Thoracic aorta (tissue), 2 donors: ENCODE measurements at places on chromosomes 16 and 17.

GRCh38 chr16:14501331-14502255 is 128.5 kb downstream of the PARN start:
- peaks cover 15% of the 10 kb centered on the region for H3K4me1 ChIP-seq
- H3K36me3 ChIP-seq, result no peaks in the 10 kb centered on the region
- DNase-seq, result peak; percentile 77
- H3K27ac ChIP-seq, result peak overlapping the region; percentile 56
- no peak overlapping the region for H3K4me3 ChIP-seq
- no peaks in the 10 kb centered on the region for H3K27me3 ChIP-seq

GRCh38 chr16:56931892-56932720 is at the start of gene HERPUD1:
Gene HERPUD1 (plus strand): TSS chr16:56932142. CDS start chr16:56932245, 103 bp downstream.
- H3K27ac ChIP-seq, result peak within 1 kb of the TSS; percentile 92
- H3K36me3 ChIP-seq, result peaks cover 7% of the 10 kb centered on the region
- H3K4me1 ChIP-seq, result peaks cover 36% of the 10 kb centered on the region
- no peaks in the 10 kb centered on the region for H3K27me3 ChIP-seq

DNA sequence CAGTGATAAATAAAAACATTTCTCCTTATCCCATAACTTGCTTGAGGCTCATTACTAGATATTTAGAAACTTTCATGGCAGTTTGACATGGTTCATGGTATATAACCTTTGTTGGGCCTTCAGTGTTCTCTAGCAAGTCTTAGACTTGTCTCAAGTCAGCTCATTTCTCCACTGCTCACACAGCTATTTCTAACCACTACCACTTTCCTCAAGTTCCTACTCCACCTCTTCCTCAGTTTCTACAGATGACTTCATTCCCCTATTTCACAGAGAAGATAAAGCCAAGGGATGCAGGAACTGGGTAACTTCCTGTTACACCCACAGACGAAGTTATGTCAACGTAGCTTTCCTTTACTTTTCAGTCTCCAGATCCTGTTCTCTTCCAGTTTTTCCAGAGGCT is 23.2 kb downstream of the NLK start:
- H3K36me3 ChIP-seq, result no peaks in the 10 kb centered on the region
- H3K4me1 ChIP-seq, result no peaks in the 10 kb centered on the region
- H3K27me3 ChIP-seq, result no peaks in the 10 kb centered on the region
- no peak for DNase-seq
- no peak overlapping the region for H3K4me3 ChIP-seq

- H3K36me3 ChIP-seq, result peaks cover 11% of the 10 kb centered on the region
- H3K27me3 ChIP-seq, result no peaks in the 10 kb centered on the region
- peaks cover 41% of the 10 kb centered on the region for H3K4me1 ChIP-seq
- H3K27ac ChIP-seq, result no peak overlapping the region
- DNase-seq, result no peak
- no peak overlapping the region for H3K4me3 ChIP-seq
Observed at GRCh38 chr16:94918-95265, 16.9 kb downstream of the MPG start.

GRCh38 chr17:58307468-58308172 is 21.0 kb downstream of the TSPOAP1 start:
- peaks cover 5% of the 10 kb centered on the region for H3K36me3 ChIP-seq

DNA sequence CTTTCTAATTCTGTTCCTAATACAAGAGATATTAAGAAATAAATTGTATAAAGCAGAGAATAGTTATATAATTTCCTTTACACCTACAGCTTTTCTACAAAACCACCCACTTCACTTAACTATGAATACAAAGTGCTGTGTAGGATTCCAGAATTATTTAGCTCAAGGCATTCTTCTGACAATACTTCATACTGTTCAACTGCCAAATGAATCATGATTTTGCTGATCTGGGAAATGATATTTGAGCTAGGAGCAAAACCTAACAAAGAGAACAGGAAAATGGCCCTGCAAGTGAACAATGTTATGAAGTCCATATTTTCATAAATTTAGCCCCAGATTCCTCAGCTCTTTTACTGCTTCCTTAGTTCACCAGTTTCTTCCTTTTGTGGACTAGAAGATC is 12.9 kb downstream of the BBS2 start:
- H3K36me3 ChIP-seq, result peaks cover 37% of the 10 kb centered on the region
- H3K27ac ChIP-seq, result peak overlapping the region; percentile 24
- no peak for DNase-seq
- H3K4me1 ChIP-seq, result peaks cover 12% of the 10 kb centered on the region
- no peaks in the 10 kb centered on the region for H3K27me3 ChIP-seq
- H3K4me3 ChIP-seq, result no peak overlapping the region

DNA sequence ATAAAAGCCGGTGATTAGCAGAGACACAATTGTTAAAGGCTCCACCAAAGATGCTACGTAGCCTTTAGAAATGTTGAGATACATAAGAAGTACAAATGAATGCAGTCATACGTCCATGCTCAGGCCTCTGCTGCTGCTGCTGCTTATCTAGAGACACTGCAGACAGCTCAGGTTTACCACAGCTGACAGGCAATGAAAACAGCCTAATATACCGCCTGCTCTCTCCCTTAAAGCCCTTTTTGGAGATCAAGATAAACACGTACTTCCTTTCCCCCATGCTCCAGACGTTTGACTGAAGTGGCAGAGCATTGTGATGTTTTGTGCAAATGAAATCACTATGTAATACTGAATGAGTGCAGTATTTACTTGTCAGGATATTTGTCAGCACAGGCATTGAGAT is 185.3 kb downstream of the AATF start:
- no peaks in the 10 kb centered on the region for H3K4me1 ChIP-seq
- H3K27ac ChIP-seq, result no peak overlapping the region
- H3K36me3 ChIP-seq, result no peaks in the 10 kb centered on the region
- no peaks in the 10 kb centered on the region for H3K27me3 ChIP-seq

DNA sequence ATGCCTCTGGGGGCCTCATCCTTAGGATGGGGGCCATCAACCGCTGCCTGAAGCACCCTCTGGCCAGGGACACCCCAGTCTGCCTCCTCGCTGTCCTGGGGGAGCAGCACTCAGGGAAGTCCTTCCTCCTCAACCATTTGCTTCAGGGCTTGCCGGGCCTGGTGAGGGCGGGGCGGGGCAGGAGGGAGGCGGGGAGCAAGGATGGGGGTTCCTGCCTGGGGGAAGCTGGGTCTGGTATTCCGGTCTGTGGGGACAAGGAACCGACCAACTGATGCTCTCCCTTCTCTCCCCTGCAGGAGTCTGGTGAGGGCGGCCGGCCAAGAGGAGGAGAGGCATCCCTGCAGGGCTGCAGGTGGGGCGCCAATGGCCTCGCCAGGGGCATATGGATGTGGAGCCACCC is 2.0 kb downstream of the RNF112 start:
- no peaks in the 10 kb centered on the region for H3K4me1 ChIP-seq

DNA sequence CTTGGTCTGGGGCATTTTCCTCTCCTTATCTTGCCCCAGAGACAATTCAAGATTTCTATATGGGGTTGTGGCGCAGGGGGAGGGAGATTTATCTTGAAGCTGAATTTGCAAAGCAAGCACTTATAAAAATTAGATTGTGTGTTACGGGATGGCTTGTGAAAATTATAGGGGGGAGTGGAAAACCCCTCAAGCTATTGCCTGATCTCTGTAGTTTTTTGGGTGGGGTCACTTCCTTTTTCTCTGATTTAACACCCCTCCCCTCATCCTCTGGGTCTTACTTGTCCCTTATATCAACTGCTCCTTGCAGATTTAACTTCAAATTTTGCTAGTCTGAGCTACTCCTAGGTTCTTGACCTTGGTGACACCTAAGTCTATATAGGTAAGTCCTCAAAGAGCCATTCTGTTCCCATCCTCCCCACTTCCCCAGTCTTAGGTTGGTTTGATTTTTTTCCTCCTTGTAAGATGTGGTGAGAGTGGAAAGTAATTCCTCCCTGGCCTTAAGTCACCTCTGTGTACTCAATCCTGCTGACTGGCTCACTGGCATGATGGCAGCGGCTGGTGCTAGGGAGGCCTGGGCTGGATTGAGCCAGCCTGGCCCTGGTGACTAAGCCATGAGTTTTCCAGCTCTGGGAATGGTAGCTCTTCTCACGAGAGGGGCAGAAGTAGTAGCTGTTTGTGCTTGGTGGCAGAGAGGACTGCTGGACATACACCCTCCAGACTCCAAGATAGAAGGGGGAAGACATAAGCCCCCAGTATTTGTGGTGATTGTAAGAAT is 2.3 kb downstream of the ARL4D start:
- H3K4me1 ChIP-seq, result peaks cover 22% of the 10 kb centered on the region
- no peaks in the 10 kb centered on the region for H3K27me3 ChIP-seq
- H3K36me3 ChIP-seq, result no peaks in the 10 kb centered on the region
- DNase-seq, result peak; percentile 35
- peak overlapping the region; percentile 81 for H3K27ac ChIP-seq

- no peaks in the 10 kb centered on the region for H3K27me3 ChIP-seq
- no peaks in the 10 kb centered on the region for H3K36me3 ChIP-seq
- H3K27ac ChIP-seq, result no peak overlapping the region
- peaks cover 14% of the 10 kb centered on the region for H3K4me1 ChIP-seq
Observed at GRCh38 chr17:73624496-73624988, 19.7 kb downstream of the SDK2 start.

GRCh38 chr17:58007781-58008706 is 998 bp upstream of the SRSF1 start:
- peaks cover 10% of the 10 kb centered on the region for H3K4me1 ChIP-seq
- DNase-seq, result no peak
- H3K27me3 ChIP-seq, result no peaks in the 10 kb centered on the region
- peak overlapping the region; percentile 56 for H3K27ac ChIP-seq
- H3K36me3 ChIP-seq, result peaks cover 27% of the 10 kb centered on the region

DNA sequence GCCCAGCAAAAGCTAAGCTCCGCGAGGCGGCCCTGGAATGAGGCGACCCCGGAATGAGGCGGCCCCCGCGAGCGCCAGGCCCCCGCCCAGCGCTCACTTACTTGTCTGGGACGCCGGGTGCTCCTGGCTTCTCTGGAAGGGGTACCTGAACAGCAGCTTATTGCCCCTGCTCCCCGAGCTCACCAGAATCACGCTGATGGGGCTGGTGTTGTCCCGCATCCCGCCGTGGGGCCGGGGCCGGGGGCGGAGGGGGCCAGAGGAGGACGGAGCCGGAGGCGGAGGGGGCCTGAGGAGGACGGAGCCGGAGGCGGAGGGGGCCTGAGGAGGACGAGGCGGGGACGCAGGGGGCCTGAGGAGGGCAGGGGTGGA is 440 bp downstream of the NPRL3 start:
- peaks cover 5% of the 10 kb centered on the region for H3K4me1 ChIP-seq
- peak overlapping the region; percentile 99 for H3K4me3 ChIP-seq
- no peaks in the 10 kb centered on the region for H3K27me3 ChIP-seq
- H3K27ac ChIP-seq, result peak overlapping the region; percentile 49
- H3K36me3 ChIP-seq, result no peaks in the 10 kb centered on the region

DNA sequence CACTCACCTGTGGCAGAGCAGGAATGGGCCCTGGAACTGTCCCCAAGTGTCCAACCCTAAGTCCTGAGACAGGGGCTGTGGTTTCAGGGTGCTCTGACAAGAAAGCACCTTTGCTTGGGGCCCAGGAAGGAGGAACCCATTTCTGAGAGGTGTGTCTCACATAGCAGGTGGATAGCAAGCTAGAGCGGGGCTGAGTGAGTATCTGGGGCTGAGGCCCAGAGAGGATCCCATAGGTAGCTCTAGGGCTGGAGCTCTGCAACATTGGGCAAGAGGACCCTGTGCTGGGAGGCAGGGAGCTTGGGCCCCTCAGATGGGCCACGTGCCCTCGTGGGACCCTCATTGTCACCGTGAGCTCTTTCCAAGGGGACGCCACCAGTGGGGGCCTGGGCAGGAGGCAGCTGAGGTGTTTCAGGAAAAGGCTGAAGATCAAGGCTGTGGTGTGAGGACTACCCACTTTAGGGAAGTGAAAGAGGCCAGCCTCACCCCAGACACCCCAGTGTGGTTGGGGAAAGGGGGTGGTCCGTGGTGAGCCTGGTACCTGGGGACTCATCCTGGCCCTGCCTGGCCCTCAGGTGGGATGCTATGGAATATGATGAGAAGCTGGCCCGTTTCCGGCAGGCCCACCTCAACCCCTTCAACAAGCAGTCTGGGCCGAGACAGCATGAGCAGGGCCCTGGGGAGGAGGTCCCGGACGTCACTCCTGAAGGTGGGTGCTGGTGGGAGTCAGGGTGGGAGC is 5.3 kb downstream of the DEF8 start:
- DNase-seq, result no peak
- H3K4me3 ChIP-seq, result no peak overlapping the region
- H3K4me1 ChIP-seq, result peaks cover 3% of the 10 kb centered on the region

DNA sequence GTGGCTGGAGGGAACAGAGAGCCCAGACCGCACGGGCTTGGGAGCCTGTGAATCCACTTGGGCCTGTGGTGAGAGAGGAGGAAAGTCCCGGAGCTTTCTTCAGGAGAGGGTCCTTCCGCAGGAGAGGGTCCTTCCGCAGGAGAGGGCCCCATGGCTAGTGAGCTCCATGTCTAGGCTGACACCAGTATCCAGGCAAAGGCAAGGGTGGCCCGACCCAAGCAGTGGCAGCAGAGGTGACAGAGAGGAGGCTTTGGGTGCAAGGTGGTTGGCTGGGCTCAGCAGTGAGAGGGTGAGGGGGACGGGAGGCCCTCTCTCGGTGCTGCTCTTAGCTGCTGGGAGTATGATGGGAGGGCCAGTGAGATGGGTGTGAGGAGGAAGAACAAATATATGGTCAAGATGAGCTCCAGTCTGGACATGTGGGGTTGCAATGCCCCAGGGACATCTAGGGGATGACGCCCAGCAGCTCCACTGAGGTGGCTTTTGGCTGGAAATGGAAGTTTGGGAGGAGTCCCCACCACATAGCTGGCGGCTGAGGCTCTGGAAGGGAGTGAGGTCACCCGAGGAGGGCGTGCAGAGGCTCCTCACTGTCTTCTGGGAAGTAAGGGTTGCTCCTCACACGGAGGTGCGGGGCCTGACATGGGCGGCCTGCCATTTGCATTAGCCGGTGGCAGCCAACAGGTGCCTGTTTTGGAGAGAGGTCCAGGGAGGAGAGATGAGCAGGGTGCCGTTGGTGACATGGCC is 2.3 kb upstream of the HSD3B7 start:
- H3K27me3 ChIP-seq, result no peaks in the 10 kb centered on the region
- no peak overlapping the region for H3K4me3 ChIP-seq
- no peaks in the 10 kb centered on the region for H3K4me1 ChIP-seq
- DNase-seq, result no peak
- H3K27ac ChIP-seq, result no peak overlapping the region

GRCh38 chr16:10728003-10728887 is 15.4 kb upstream of the NUBP1 start:
- H3K27ac ChIP-seq, result no peak overlapping the region
- H3K36me3 ChIP-seq, result no peaks in the 10 kb centered on the region
- H3K27me3 ChIP-seq, result no peaks in the 10 kb centered on the region
- DNase-seq, result no peak
- no peaks in the 10 kb centered on the region for H3K4me1 ChIP-seq
- H3K4me3 ChIP-seq, result no peak overlapping the region

DNA sequence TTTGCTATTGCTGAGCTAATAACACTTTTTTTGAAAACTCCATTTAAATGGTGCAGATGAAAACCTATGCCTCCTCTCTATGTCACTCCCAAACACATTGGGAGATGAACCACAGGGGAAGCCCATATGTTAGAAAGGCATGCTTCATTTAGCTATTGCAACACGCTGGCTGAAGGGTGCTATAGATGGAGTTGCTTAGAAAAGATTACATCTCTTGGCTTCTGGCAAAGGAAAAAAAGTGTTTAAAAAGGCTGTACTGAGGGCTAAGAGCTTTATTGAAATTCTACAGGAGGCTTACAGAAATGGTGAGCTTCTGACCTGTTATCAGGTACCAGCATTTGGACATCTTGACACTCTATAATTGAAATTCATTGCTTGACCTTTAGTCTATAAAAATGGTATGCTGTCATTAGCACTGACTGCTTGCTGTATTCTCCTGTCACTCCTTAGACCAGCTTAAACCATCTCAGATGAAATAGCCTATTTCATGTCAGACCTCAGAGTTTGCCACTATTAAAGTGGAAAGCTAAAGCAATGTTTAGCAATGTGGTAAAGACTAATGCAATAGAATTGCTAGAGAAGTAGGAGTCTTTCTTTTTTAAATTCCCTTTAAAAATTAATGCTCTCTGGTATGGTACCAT is 503.9 kb downstream of the CDH11 start:
- no peaks in the 10 kb centered on the region for H3K4me1 ChIP-seq
- no peaks in the 10 kb centered on the region for H3K27me3 ChIP-seq
- DNase-seq, result no peak
- no peaks in the 10 kb centered on the region for H3K36me3 ChIP-seq
